ENCODE measurements at places on chromosomes 1 and 21.

- DNase-seq = peak; percentile 54
Observed at GRCh38 chr1:11355559-11356475, 82.8 kb downstream of the UBIAD1 start.

DNA sequence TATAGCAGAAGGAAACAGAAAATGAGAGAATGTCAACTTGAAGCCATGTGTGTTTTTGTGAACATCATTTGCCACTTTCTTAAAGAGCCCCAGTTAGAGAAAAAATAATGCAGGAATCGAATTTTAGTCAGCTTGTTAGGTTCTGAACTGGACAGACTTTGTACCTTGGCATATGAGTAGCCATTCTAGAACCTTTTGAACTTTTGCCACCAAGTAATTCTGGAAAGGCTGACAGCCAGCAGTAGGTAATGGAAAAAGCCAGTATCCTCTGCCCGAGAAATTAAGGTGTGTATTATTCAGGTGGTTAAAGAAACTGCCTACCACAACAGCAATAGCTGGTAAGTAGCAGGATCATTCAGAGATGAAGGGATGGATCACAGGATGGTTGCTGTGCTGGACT lies 20.7 kb downstream of the LRRC8D start:
- DNase-seq = no peak

DNA sequence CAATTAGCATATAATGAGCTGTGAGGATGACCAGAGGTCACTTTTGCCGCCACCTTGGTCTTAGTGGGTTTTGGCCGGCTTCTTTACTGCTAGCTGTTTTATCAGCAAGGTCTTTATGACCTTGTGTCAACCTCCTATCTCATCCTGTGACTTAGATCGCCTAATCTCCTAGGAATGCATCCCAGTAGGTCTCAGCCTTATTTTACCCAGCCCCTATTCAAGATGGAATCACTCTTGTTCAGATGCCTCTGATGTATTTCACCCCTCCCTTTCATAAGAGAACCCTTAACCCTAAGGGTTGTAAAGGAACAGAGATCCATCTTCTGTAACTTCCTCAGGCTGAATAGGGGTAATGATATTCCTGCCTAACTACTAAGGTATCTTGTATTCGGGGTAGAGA lies 58.9 kb upstream of the PALMD start:
- no peak for DNase-seq

- DNase-seq = no peak
Observed at GRCh38 chr1:218804014-218804785, 369.5 kb upstream of the LYPLAL1 start.

DNA sequence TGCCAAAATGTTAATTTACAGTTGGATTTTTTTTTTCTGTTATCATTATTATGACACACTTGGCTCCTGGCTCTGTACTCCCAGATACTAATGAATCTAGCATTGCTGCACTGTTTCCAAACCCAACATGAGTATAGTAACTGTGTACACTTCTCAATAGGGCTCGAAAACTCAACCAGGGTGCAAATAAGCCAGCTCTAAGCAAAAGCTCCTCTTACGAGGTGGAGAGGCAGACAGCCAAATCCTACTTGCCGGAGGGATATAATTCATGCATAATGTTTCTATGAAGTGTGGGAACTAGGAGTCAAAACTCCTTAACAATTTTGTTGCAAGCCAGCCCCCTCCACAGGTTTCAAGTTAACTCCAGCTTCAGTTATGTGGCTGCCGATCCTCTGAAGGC lies 510.4 kb upstream of the ZP4 start:
- no peak for DNase-seq

- no peak for DNase-seq
Observed at GRCh38 chr1:6075748-6076147, 30.1 kb downstream of the KCNAB2 start.

GRCh38 chr21:31455506-31455905 lies 111.4 kb upstream of the TIAM1 start:
- DNase-seq = no peak

- no peak for DNase-seq
Observed at GRCh38 chr21:44726826-44727225, 15.5 kb upstream of the TSPEAR start.

GRCh38 chr1:57599236-57599994 lies 175.6 kb upstream of the DAB1 start:
- DNase-seq = no peak

GRCh38 chr1:36116901-36117300 lies 8.1 kb downstream of the COL8A2 start:
- no peak for DNase-seq

- DNase-seq = no peak
Observed at GRCh38 chr21:37454869-37455503, 88.4 kb downstream of the DYRK1A start.

- peak; percentile 16 for DNase-seq
Observed at GRCh38 chr1:174051956-174052355, 29.8 kb upstream of the RC3H1 start.

DNA sequence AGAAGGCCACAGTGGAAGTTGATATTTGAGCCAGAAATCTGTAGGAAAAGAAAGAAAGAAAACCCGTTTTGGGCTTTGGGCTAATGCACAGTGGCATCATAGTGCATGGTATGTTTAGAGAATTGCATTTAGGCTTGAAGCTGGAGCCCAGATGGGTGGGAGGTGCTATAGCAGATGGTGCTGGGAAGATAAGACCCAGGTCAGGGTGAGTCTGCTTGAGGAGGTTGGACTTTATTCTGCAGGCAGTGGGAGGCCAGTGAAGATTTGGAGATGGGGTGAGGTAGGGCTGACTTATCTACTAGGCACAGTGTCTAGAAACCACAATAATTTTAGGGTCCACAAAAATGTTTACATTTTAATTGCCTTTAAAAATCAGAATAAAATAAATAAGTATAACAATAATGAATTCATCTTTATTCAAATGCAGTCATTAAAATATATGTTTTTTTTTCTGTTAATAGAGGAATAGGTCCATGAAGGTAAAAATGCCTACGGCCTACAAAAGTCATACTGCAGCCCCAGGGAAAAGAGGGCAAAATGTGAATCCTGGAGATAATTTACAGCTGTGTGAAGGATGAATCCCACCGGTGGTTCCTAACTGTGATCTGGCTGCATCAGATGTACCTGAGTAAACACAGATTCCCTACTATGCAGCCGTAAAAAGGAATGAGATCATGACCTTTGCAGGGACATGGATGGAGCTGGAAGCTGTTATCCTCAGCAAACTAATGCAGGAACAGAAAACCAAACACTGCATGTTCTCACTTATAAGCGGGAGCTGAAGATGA lies 8.7 kb downstream of the DNAJC6 start:
- DNase-seq = no peak

GRCh38 chr1:65526049-65526556 lies 105.6 kb downstream of the LEPR start:
- no peak for DNase-seq

- no peak for DNase-seq
Observed at GRCh38 chr1:161506336-161507223, 1.3 kb downstream of the FCGR2A start.

DNA sequence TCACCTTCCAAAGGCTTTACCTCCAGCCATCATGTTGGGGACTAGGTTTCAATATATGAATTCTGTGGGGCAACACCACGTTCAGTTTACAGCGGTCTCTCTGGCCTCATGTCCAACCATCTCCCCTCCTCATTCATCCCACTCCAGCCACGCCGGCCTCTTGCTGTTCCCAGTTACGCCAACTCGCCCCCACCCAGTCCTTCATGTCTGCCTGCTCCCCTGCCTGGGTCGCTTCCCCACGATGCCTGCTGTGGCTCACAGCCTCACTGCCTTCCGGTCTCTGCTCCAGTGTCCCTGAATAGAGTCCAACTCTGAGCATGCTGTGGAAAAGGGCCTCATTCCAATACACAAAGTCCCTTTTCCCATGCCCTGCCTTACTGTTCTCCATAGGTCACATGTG lies 193.8 kb downstream of the KIF26B start:
- DNase-seq = no peak

DNA sequence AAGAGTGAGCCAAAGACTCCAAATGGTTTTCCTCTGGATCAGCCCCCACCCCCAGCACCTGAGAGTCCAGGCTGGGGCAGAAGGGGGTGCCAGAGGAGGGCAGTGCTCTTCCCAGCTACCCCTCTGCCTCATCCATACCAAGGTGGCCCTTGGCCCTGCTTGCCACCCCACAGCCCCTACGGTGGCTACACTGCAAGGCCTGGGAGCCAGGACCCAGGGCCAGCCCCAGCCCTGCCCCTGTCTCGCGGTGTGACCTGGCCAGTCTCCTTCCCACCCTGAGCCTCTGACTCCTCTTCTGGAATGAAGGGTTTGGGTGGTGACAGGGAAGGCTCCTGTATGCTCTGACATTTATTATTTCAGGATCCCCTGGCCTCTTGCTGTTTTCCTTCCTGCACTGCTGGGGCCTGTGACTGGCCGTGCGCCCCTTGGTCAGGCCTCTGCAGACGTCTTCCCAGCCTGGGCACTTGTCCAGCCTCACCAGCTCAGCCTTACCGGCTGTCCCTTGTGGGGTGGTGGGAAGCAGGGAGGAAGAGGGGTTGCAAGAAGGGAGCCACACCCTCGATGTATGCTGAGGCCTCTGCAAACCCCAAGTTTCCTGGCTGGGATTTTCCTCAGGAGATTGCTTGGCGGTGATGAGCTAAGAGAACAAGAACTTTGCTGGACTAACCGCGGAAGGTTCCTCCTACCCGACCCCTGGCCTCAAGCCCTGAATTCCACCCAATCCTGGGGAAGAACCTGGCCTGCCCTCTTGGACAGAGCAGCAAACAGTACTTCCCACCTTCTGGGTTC lies 13.5 kb downstream of the ASAP3 start:
- DNase-seq = no peak

Measured in NCI-H2227 treated with DMSO at 0.1 percent for 48 hours (cell line).